HAP-1 (cell line): ENCODE measurements at places on chromosomes 2 and 18.

- DNase-seq: no peak
Measured at GRCh38 chr2:37920570-37920969, 4.5 kb upstream of the RMDN2 start.

DNA sequence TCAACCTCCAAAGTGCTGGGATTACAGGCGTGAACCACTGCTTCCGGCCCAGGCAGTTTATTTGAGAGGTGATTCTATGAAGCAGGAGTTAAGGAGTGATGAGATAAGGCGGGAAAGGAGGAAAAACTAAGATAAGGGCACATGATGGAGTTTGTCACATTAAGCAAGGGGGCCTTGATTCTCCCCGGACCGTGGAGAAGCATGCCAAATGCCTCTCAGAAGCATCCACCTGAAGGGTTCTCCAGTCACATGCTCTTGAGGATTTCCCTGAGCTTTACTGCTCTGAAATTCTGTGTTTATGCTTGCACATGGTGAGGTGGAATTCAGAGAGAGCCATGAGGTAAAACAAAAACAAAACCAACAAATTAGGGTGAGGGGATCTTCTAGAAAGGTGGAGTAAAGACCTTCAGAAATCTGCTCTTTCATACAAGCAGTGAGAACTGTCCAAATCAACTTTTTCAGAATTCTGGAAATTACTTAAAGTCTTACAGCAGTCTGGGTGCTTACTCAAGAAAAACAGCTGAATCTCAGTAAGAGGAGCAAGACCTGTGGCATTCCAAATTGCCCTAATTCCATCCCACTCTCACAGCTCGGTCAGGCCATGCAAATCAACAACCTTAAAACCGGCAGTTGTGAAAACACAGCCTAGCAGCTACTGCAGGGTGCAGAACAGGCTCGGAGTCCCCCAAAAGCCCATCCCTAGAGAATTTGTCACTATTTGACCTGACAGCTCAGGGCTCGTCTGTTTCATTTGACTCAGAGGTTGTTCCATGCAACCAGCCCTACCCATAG, 69.1 kb upstream of the CTLA4 start:
- no peak for DNase-seq

DNA sequence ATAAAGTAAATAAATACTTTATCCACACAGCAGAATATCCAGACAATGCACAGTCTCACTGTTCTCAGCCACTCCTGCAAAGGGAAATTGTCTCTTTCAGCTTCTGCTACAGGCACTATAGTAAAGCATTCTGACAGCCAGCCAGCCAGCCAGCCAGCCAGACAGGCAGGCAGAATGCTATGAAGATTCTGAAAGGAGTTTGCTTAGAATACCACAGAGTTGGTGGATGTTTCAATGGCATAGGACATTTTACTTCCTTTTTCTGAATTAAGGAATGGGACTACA, 116.1 kb upstream of the CYP26B1 start:
- DNase-seq: peak; percentile 41

DNA sequence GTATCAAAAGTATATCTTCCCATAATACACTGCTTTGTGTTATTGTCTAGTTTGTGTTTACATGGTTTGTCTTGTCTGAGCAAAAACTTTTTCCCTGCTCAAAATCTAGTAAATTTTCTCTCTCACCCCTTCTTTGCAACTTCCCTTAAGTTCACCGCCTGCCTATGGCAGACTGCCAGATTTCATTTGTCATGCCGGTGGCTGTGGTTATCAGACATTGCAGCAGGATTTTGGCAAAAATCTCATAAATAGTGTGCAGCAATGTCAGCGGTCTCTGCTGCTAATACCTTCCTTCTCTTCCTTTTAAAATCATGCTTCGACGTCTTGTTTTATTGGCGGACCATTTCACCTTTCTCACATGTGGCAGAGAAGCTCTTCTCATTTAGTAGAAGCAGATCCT, 45.6 kb upstream of the TMEM178A start:
- DNase-seq: peak; percentile 13

- DNase-seq: no peak
Measured at GRCh38 chr18:31303771-31304170, 14.2 kb upstream of the DSG1 start.

DNA sequence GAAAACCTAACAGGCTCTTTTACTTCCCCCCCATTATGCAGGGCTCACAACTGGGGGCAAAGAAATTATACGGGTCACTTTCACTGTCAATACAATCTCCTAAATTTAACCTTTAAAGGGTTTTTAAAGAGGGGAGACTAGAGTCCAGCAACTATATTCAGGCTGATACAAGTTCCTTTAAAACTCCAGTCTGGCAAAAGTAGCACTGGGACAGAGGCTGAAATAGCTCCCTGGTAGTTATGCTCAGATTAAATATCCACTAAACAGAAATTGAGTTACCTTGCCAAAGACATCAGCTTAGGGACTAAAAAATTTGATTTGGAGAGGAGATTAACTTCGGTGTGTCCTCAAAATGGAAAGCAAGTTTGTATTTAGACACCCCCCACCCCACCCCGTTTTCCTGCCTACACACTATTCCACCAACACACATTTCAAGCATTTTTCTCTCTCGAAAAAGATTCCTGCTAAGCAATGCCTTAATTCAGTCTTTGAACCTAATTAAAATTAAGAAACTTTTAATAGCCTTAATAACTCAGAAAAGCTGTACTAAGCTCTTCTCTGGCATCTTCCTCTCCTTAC, 127.2 kb downstream of the OSBPL1A start:
- no peak for DNase-seq

DNA sequence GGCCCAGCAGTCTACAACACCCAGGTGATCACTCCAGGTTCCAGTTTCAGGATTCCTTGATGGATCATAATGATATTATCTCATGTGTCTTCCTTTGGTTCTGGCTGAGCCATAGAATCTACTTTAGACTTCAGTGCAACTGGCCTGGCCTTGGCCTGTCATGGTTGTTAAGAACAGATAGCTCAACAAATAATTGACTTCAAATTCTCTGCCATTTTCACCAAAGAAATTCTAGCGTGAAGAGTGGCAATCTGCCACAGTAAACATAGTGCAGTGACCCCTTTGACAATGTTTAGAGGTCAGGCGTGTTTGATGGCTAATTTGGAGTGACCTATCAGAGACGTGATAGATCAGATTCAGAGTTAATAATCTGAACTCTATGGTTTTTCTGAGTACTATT, 50.2 kb upstream of the ZNF385B start:
- no peak for DNase-seq

DNA sequence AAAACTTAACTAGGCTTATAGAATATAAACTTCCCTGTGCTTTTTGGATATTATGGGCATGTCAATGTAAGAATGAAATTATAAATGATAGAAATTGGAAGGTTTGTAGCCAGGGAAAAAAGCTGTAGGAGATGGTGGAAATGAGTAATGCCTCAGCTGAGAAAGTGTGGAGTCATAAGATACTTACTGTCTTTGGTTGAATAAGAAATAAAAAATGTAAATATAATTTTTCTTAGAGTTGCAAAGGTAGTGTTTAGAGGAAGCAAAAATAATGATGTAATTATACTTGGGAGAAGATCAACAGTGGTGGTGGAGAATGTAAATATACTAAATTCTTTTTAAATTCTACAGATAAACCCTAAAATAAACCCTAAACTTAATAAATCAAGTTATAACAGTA, 26.2 kb upstream of the RND3 start:
- no peak for DNase-seq

GRCh38 chr18:65988386-65988785, 237.6 kb downstream of the CDH7 start:
- peak; percentile 62 for DNase-seq

GRCh38 chr2:1829796-1830195, 85.5 kb upstream of the PXDN start:
- no peak for DNase-seq

GRCh38 chr2:33130054-33130447, 183.3 kb downstream of the LTBP1 start:
- no peak for DNase-seq

DNA sequence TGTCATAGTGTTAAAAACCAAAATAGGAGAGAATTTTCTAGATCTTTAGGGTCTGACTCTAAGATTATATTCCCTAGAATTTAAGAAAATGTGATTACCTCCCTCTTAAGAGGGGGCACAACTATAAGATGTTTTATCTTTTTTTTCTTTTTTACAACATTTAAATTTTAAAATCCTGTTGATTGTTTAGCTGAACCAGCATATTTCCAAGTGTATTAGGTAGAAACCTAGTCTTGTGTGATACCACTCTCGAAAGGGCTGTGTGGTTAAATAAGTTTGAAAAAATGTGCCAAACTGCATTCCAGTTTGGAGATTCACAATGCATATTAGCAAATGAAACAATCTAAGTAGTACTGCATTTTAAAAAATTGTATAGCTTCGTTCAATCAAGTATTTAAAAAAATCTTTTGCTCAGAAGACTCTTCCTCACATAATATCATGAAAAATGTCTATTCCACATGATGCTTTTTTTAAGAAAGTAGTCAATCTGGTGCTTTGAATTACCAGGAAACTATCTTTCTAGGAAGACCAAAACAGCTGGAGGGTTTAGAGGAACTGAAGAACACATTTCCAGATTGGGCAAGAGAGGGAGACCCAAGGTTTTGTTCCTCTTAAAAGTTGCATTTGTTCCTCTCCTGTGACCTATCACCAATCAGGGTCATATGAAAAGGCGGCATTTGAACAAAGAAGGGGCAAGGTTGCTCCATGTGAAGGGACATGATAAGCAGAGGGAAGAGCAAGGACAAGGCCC, 98.8 kb downstream of the DPP4 start:
- no peak for DNase-seq

- no peak for DNase-seq
Measured at GRCh38 chr2:174878537-174879147, 114.4 kb upstream of the CHRNA1 start.

- DNase-seq: no peak
Measured at GRCh38 chr2:232937278-232937906, 67.3 kb downstream of the SNORC start.

GRCh38 chr2:170155723-170156253, 22.2 kb upstream of the MYO3B start:
- no peak for DNase-seq

DNA sequence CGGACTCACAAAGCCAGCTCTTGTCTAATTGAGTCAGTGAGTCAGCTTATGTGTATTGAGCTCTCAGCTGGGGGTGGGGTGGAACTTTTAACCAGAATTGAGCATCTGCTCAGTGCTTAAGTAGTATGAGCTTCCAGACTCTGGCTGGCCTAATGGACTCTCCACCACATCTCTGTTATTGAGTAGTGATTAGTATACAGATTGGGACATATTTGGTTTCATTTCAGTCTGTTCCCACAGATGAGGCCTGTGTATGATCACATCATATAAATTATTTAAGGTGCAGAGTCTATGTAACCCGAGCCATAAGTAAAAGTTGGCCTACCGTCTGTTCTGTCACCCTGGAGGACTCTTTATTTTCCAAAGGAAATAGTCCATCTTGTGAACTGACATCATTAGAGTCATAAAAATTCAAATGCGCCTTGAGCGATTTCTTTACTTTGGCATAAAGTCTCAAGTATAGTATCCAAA, 152.1 kb downstream of the THSD7B start:
- DNase-seq: no peak

GRCh38 chr2:79619976-79620375, 107.1 kb downstream of the CTNNA2 start:
- DNase-seq: no peak

- DNase-seq: no peak
Measured at GRCh38 chr18:40692871-40693270, 1262.2 kb upstream of the PIK3C3 start.

DNA sequence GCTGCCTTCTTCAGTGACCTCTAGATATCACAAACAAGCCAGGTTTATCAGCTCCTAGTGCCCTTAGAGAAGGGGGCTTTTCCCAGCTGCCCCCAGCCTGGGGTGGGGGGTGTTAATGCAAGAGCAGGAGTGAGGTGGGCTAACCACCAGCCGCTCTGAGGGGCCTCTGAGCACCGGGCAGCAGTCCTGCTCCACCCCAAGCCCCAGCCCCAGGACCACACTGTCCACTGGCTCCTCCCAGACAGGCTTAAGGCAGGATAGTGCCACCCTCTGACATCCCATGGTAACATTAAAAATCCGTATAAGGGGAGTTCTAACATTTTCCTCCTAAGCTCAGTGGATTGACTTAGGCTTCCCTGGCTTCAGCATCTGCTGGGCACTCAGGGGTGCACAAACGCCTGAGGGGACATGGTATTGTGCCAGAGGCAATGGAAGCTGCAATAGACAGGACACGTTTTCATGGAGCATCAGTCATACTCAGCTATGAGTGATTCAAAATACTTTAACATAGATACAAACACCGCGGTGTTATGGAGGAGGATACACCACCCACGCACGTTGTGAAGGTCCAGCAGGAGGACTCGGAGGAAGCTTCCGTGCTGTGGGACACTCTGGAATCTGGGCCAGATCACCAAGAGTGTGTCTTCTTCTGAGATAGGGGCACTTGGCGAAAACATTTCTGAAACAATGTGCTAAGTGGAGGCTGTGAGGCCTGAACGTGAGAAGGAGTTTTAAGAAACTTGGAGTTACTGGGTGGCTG, 112.7 kb upstream of the EPC2 start:
- DNase-seq: no peak

- no peak for DNase-seq
Measured at GRCh38 chr18:79873449-79874110, 75.8 kb downstream of the KCNG2 start.

DNA sequence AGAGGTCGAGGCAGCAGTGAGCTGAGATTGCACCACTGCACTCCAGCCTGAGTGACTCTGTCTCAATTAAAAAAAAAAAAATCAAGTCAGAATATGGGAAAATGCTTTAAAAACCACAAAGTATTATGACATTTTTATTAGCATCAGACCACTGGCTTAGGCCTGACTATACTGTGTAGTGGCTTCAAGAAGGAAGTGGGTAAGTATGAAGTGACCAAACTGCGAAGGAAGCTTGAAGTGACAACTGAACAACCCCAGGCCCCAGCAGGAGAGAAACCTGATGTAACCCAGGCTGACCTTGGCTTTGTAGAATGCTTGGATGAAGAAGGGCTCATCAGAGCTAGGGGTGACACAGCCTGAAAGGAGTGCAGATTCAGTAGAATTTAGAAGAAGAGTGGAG, 21.4 kb upstream of the HAAO start:
- no peak for DNase-seq

- DNase-seq: no peak
Measured at GRCh38 chr2:134727385-134727784, 8.6 kb upstream of the TMEM163 start.

- no peak for DNase-seq
Measured at GRCh38 chr2:54940723-54941122, 109.5 kb downstream of the RTN4 start.
